ENCODE measurements at places on chromosomes 6 and 20. TPM values are rescaled to one million over a fixed set of nuclear protein-coding genes. Genes with fewer than 3 reads are reported as not detected.

Gene NHSL1
- total RNA-seq: 22.7 TPM

Gene BPIFB6
- total RNA-seq: not detected

Gene TINAG
- total RNA-seq: 0.32 TPM

Gene ANGPT4
- not detected for total RNA-seq

Gene SIRPD
- not detected for total RNA-seq

Gene CGAS
- total RNA-seq: 13.5 TPM

Gene ULBP2
- 9.6 TPM for total RNA-seq

Gene PAK5
- not detected for total RNA-seq

Gene TRIM39
- total RNA-seq: 12.5 TPM

Gene FAM83C
- not detected for total RNA-seq

All from epithelial cell of umbilical artery (primary cell).